T-helper 22 cell (primary cell): ENCODE measurements at places on chromosomes 6 and 20.

DNA sequence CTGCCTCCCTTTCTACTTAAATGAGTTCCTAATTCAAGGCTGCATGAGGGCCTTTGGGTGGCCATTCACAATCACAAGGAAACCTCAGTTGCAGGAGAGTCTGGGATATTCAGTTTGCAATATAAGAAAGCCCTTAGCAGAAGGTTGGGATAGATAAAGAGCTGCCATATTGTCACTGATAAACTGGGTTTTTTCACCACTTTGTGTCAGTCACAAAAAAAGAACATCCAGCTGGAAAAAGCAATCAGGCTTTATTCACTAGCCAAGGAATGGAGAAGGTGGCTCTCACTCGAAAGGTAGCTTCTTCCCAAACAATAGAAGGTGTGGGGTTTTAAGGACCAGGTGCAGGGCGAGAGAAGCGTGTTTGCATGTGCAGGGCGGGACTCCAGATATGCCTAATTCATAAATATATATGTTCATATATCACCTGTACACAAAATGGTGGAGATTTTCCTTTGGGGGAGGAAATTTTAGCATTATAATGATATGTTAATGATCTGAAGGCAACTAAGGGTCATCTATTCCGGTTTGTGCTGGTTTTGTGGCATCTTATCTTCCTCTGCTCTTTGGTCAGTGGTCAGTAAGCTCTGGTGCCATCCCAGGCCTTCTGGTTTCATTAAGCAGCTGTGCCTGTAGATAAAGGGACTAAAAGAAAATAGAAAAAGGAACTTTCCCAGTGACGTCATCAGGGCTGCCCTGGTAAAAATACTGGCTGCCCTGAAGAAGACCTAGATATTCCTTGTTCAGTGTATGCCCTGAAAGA lies 97.1 kb upstream of the IYD start:
- DNase-seq, result no peak

GRCh38 chr6:27837625-27838057 lies 74.6 kb downstream of the OR2B2 start:
- DNase-seq, result no peak

DNA sequence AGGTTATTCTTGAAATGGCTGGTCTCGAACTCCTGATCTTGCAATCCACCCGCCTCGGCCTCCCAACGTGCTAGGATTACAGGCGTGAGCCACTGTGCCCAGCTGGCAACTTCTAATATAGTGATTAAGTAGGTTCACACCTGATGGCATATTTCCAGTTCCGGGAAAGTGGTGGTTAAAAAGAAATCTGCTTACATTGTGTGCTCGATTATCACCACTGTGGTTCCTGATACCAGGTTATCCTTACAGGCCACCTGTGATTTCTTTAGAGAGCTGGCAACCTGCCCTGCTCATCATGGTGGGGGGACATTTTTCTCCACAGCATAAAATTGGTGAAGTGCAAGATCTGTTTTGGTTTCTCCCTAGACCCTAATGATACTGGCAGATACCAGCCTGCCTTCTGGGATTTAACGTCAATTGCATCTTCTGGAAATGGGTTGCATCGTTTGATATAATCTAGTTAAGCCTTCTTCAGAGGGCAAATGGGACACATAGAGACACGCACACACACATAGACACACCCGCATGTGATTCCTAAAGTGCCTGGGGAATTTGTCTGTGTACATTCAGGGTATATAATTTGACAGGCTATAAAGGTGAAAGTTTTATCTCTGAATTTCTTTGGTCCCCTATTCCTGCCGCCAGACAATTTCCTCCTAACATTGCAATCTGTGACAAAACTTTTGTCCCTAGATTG lies 49.7 kb upstream of the CITED2 start:
- DNase-seq, result no peak

DNA sequence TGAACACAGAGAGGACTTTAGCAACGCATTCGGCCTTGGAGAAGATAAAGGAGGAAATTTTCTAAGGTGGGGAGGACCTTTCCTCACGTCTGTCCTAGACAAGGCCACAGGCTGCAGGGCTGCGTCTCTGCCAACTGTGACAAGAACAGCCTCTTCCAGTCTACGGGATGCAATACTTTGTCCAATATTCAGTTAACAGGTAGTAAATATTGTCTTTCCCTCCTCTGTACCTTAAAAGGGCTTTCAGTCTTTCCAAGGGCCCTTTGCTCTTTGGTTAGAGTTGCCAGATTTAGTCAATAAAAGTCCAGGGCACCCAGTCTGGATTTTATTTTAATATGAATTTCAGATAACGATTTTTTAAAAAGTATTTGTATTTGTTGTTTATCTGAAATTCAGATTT lies 78.2 kb downstream of the ELOVL4 start:
- no peak for DNase-seq

DNA sequence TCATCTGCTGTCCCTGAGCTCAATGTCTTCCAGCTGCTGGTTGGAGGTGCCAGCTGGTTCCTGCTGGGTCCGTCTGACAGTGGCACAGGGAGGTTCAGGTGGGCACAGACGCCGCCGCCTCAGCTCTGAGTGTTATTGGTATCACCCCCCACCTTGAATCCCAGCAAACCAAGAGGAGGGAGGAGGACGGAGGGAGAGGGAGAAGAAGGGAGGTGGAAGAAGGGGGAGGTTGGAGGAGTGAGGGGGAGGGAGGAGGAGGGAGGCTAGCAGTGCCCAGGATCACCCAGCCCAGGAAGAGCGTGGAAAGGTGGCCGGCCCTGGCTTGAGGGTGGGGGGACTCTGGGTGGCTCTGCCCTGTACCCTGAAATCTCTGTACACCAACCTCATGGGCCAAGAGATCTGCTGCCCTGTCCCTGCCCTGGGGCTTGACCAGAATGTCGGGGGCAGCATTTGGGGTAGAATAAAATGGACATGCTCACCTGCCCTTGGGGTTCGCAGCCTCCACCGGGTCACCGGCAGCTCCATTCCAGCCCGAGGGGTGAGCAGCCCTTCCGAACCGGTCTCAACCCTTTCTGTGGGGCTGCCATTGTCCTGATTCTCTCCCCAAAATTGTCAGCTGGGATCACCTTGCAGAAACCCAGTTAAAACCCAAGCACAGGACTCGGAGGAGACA lies 17.1 kb downstream of the NTSR1 start:
- no peak for DNase-seq

DNA sequence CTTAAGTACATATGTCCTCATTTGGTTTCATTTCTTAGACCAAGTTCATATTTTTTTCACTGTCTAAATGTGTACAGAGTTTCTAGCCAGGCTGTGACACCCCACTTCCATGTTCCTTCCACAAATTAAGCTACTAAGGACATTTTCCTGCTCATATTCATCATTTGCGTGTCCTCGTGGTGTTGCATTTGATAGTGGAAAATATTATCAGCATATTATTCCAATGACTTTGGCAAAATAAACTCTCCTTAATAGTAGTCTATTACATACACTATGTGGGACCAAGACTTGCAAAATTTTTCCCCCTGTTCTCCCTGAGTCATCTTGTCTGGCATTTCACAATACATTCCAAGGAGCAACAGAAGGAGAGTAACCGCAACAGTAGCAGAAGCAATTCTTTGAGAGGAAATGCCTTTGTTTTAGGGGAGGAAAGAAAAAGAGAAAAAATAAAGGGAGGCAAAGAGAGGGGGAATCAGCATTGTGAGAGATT lies 599.2 kb downstream of the COL12A1 start:
- DNase-seq, result no peak

DNA sequence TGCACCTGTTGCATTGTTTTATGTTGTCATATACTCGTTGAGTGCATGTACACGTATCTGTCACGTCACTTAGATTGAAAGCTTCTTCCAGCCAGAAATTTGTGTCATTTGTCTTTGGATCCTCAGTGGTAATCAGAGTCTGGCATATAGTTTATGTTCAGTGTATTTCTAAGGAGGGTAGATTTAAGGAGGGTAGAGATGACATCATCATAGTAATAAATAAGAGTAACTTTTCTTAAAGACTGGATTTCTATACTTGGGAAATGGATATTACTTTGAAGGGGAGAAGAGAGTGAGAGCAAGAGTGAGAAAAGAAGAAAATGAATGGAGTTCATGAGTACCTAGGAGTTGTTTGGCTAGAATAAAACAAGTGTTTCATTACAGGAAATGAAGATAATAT lies 255.0 kb upstream of the SASH1 start:
- no peak for DNase-seq

DNA sequence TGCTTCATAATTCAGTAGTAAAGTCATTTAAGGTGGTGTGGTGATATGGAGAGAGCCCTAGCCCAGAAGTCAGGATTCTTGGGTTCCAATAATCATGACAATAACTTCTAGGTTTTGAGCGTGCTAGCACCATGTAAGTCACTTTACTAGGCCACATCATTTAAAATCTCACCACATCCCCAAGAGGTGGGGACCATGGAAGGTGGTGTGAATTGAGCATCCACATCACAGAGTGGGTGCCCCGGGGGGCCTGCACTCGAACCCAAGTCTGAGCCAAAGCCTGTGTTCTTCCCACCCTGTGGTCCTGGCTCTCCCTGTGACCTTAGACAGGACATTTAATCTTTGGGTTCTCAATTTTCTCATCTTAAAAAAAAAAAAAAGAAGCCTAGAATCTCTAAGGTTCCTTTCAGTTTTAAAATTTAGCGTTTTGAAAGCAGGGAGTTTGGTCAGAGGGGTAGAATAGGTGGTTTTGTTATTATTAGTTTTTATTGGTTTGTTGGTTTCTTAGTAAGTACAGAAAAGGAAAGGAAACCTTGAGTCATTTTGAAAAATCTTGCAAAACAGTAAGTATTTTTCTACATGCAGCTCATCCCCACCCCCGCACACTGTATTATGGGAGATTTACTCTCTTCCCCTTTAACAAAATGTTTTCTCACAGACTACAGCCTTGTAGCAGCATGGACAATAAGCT lies 26.4 kb downstream of the ARMC2 start:
- DNase-seq, result no peak

- DNase-seq, result no peak
These were observed 783.0 kb downstream of the TENT5A start for GRCh38 chr6:80969439-80969838.

DNA sequence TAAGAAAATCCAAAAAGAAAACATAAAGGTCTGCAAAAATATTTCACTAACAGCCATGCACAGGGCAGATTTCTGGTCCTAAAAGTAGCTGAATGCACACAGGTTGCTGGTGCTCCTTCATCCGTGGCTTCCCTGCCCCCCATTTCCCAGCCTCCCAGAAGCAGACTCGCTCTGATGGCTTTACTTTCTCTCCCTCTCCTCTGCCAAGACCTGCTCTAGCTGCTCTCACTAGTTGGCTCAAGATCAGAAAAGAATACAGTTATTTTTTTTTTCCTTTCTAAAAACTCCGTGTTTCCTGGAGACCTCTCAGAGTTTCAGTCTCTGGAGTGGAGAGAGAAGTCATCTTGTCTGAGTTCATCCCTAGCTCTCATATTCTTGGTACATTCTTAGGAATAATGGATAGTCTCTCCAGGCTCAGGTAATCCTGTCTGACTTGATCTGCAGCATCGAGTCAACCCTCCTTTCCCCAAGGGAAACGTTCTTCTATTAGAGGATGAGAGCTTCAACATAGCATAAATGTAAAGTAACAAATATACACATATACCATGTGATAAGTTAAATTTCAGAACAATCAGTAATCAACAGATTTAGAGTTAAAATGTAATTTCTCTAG lies 214.2 kb downstream of the TBC1D7 start:
- no peak for DNase-seq

- DNase-seq, result no peak
These were observed 180.5 kb downstream of the ADAT2 start for GRCh38 chr6:143270026-143270425.

DNA sequence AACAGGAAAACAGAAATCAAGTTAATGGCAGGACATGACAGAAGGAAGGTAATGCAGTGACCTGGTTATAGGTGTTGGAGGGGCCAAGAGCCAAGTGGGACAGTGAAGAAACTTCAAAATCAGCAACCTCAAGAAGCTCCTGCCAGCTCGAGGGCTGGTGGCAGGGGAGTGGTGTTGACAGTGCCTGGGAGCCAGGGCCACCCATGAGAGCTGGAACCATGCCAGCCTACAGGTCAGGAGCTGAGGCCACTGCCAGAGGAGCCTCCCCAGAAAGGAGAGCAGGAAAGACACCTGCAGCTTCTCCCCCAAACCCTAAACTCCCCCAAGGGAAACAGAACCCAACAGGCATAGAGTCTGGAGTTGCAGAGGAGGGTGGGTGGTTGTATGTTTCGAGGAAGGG lies 262.1 kb downstream of the LRFN2 start:
- no peak for DNase-seq

- DNase-seq, result no peak
These were observed 193.2 kb downstream of the ADGB start for GRCh38 chr6:146791930-146792329.

DNA sequence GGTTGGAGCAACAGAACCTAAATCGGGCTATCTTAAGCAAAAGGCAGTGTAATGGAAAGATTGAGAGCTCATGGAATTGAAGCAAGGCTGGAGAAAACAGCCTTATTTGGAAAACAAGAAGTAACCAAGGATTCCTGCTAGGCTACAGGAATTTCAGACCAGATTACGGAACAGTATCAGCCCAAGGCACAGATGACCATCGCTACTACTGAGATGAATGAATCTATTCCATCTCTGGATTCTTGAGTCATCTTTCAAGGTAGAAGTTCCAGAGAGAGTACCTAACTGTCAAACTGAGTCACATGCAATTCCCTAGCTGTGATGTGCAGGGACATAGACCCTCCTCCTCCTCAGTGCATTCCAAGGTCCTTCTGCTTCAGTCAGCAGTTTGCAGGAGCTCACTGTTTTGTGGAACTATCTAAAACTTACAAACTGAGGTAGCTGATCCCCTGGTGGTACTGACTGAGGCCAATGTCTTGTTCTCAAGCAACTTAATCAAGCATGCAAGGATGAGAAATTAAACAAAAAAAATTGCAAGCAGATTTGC lies 62.0 kb upstream of the SMLR1 start:
- no peak for DNase-seq

DNA sequence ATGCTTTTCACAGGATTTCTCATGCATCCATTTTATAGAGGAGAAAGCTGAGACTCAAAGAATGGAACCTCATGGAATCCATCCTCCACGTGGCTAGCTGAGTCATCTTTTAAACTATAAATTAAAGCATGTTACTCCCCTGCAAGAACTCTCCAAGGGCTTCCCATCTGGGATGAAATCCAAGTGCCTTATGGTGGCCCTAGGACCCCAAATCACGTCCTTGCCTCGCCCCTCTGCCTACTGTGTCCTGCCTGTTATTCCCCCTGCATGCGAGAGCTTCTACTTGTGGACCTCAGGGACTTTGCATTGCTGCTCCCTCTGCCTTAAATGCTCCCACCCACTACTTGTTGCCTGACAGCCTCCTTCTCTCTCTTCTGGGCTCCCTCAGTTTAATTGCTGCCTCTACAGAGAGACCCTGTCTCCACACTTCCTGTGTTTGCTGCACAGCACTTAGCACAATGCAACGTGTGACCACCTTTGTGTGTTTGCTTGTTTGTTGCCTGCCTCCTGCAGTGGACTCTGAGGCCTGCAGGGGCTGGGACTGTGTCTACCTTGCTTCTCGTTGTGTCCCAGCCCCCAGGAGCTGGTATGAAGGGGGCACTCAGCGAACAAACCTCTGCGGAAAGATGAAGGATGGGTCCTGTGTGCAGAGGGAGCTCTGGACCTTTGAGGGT lies 39.4 kb downstream of the TOX2 start:
- no peak for DNase-seq

GRCh38 chr6:31178143-31179041 lies 7.9 kb upstream of the POU5F1 start:
- no peak for DNase-seq
